ENCODE measurements at places on chromosomes 6 and 20.
A peak's percentile ranks its signal among the peaks of the same experiment; 100 is the strongest.

DNA sequence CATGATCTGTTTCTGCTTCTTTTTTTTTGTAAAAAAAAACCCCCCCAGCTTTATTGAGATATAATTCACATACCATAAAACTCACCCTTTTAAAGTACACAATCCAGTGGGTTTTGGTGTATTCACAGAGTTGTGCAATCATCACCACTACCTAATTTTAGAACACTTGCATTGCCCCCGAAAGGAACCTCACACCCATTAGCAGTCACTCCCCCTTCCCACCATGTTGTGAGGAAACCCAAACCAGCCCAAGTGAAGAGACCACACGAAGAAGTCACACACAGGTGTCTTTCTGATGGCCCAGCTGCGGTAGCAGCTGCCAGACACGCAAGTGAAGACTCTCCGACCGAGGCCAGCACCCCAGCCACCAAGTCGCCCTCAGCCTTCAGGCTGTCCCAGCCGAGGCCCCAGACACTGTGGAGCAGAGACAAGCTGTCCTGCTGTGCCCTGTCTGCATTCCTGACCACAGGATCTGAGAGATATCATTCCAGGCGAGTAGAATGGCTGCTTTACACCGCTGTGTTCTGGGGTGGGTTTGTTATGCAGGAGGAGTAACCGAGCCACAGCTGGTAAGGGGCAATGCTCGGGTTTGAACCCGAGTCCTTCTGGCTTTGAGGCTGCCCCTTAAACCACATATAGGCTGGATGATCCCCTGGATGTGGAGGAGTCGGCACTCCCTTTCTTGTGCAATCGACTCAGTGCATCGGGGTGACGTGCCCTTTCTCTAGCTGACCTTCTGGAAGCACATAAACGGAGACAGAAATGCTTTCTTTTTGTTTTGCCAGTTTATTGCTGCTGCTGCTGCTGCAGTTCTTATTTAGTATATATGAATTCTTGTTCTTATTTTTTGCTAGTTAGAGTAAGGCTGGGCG, 59.1 kb upstream of the PTPN1 start:
- peak; percentile 39 for DNase-seq

DNA sequence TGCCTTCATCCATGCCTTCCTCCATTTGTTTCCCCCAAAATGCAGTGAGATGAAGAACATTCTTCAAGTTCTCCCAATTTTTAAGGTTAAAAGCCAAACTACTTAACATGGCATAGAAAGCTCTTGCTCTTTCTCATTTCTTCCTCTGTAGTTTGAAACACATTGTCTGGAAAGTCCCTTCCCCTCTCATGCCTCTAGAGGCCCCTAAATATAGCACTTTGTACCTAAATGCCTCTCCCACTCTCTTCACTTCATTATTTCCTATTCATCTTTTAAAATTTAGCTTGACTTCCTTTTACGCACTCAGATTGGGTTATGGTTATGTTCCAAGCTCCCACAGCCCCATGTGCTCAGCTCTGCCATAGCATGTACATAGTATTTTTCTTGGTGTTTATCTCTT, 389.3 kb downstream of the HDGFL1 start:
- DNase-seq, result no peak

DNA sequence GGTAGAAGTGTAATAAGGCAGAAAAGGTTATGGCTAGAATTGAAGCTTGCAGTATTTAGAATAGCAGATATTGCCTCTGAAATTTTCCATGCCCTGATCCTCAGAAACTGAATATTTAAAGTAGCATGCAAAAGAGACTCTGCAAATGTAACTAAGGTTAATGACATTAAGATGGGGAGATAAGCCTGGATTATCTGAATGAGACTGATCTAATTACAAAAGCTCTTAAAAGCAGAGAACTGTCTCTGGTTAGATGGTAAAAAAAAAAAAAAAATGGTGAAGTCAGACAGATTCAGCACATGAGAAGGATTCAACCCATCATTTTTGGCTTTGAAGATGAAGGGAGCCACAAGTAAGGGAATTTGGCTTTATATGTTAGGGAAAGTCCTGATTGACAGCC, 503.7 kb upstream of the IRAK1BP1 start:
- no peak for DNase-seq

GRCh38 chr6:143397227-143398222, 53.0 kb downstream of the ADAT2 start:
- no peak for DNase-seq

DNA sequence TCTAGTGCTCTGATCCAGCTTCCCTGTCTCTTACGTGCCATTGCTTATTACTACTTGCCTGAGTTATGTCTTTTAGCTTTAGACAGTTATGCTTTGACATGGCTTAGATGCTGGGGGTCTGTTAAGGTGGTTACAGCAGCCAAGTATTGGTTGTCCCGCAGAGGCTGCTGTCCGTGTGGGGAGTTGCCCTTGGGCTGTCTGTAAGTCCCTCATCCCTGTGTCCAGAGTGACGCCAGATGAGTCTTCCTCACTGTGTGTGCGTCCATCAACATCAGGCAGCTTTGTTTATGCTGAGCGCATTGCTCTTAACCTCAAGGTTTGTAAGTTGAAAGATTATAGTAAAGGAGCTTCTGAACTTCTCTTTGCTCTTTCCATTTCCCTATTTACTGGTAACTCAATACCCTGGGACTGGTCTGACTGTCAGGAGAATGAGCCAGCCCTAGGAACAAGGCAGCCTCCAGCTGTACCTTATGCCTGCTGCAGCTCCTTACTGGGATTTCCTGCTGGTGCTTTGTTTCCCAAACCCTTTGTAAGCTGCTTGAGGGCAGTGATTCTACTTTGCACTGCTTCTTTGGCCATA, 7.2 kb downstream of the FAM120B start:
- DNase-seq, result no peak
